ENCODE measurements at places on chromosomes 5 and 9.

DNA sequence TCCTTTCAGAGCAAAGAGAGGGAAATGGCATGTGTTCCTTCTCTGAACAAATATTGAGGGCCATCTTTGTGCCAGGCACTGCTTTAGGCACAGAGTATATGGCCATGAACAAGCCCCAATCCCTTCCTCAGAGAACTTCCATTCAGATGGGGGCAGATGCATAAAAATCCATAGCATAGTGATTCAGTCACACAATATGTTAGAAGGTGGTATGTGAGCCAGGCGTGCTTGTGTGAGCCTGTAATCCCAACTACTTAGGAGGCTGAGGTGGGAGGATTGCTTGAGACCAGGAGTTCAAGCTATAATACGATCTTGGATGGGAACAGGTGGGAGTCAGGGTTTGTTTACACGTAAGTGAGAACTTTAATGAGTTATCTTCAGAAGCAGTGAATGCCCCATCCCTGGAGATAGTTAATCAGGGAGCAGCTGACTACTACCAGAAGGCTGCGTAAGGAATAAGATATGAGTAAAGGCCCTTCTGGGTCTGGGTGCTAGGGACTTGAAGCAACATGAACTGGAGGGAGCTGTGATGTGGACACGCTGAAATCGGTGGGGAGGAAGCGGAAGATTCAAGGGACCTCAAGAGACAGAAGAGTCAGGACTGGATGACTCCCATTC, 27.1 kb downstream of the NANS start:
- DNase-seq = no peak

GRCh38 chr9:121485623-121486022, 14.0 kb downstream of the GGTA1 start:
- no peak for DNase-seq

DNA sequence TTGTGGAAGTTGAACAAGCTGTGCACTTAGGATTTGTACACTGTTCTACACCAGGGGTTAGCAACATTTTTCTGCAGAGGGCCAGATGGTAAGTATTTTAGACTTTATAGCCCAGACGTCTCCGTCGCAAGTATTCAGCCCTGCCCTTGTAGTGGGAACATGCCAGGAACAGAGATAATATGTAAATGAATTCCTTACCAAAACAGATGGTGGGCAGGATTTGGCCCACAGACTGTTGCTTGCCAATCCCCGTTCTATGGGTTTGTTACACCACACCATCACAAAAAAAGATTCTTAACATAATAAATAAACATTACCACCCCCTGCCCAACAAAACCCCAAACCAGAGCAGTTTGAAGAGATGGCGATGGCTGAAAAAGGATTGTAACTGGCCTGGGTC, 74.3 kb downstream of the AMBP start:
- no peak for DNase-seq

DNA sequence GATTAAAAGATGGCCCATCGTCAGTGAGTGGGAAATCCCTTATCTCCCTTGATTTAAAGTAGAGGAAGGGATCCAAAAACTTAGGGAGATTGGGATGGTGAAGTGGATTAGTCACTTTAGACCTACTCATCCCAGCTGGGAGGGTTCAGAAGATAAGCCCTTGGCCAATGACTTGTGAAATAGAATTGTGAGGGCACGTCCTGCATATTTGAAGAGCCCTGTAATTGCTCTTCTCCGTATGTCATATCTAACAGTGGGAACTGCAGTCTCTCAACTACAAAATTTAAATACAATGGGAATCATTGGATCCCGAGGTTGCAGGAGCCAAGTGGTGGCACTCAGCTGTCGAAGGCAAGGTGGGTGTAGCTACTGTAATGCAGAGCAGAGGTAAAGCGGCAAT, 65.4 kb upstream of the C9orf72 start:
- no peak for DNase-seq

GRCh38 chr9:32376285-32376684, 8.2 kb upstream of the ACO1 start:
- DNase-seq = no peak

- no peak for DNase-seq
These were observed 130.4 kb upstream of the POC5 start for GRCh38 chr5:75847561-75848021.

- DNase-seq = no peak
These were observed 75.0 kb upstream of the TNC start for GRCh38 chr9:115192835-115193525.

DNA sequence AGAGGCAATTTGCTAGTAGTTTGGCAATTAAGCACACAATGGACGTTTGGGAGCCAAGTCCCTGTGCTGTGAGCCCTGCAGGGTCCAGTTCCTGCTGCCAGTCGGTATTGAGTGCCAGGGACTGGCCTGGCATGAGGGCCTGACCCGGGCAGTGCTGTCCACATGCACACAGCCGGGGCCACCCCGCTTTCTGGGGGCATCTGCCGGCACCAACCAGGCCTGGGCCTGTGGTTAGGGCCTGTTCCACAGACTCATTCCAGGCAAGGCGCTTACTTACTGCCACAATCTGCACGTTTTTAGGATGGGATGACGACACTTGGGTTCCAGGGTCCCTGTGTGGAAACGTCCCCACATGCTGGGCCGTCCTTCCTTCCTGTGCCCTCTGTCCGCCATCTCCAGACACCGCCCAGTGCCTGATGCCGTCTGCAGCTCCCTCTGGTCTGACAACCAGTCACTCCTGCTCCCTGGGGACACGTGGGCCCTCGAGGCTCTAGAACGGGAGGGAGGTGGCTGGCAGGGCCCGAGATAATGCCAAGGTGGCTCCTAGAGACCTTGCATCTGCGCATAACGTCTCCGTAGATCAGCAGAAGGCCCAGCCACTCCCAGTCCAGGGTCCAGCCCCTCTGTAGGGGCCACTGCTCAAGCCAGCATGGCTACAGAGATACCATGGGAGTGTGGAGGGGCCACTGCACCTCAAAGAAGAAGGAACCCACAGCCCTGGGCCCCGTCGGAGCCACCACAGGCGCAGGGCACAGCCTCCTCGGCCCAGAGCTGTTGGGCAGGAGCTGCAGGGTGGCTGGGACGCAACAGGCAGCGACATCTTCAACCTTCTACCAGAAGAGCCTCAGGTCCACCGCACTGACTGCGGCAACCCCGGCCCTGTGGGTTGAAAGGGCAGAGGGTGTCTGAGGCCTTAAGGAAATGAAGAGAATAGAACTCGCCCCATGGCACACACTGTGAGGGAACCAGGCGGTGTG, 24.7 kb downstream of the SLC9A3 start:
- DNase-seq = no peak

- DNase-seq = no peak
These were observed 386.1 kb downstream of the NTRK2 start for GRCh38 chr9:85055506-85056202.

GRCh38 chr5:43401827-43402226, 10.4 kb downstream of the CCL28 start:
- DNase-seq = no peak

GRCh38 chr5:160694896-160695295, 157.1 kb downstream of the ATP10B start:
- no peak for DNase-seq

- DNase-seq = no peak
These were observed 97.4 kb upstream of the MAST4 start for GRCh38 chr5:66498791-66499207.

DNA sequence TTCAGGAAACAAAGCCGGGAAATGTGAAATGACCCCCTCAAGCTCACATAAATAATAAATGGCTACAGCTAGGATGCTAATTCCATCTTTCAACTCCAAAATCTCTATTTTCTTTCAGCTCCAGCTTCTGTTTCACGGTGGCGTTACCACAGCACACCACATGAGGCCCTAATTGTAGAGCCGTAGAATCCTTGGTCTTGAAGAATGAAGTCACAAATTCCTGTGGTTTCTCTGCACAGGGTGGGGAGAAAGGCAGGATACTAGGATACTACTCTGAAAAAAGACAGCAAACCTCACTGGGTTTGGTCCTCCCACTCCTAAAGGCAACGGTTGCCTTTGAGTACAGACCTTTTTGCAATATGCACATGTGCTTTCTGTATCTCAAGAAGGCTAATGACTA, 13.9 kb upstream of the RARS1 start:
- DNase-seq = no peak

Data from right kidney (tissue), 9 donors.